CD4-positive, alpha-beta T cell treated with Interferon gamma for 1 hour (primary cell): ENCODE measurements at places on chromosomes 3 and 15.

- DNase-seq, result no peak
These were observed 18.7 kb downstream of the RASGRF1 start for GRCh38 chr15:79071901-79072300.

- DNase-seq, result no peak
These were observed 117.0 kb downstream of the P3H2 start for GRCh38 chr3:190003681-190004123.

DNA sequence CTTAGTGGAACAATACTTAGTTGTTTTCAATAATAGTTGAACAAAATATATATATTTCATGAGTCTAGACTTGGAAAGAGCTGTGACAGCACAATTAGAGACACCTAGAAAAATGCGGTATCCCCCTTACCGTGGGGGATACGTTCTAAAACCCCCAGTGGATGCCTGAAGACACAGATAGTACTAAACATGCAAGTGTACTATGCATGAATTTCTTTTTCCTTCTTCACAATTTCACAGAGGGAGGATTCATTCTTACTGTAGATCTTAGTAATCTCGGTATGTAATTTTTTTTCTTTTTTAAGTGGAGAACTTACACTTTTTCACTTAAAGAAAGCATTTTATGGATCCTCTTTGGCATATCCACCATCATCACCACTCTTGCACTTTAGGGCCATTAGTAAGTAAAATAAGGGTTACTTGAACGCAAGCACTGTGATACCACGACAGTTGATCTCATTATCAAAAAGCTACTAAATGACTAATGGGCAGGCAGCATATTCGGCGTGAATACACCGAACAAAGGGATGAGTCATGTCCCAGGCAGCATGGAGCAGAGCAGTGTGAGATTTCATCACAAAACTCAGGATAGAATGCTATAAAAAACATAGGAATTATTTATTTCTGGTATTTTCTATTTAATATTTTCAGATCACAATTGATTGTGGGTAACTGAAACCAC lies 72.3 kb upstream of the ZNF280D start:
- no peak for DNase-seq

DNA sequence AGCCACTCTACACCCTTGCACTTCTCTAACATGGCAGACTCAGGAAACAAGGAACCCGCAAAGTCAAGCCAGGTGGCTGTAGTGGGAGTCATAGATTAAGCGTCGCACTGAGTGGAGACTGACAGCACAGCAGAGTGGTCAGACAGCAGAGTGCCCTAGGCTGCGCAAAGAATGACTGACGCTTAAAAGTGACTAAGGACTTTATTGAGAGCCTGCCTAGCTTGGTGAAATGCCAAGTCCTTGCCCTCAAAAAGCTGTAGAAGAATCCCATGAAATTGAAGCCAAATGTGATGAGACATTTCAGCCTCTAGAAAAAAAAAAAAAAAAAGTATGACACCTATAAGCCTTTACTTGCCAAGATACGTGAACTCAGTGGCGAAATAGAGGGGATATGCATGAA lies 30.2 kb downstream of the NCEH1 start:
- DNase-seq, result no peak

- no peak for DNase-seq
These were observed 736 bp upstream of the MBNL1 start for GRCh38 chr3:152267831-152268554.

DNA sequence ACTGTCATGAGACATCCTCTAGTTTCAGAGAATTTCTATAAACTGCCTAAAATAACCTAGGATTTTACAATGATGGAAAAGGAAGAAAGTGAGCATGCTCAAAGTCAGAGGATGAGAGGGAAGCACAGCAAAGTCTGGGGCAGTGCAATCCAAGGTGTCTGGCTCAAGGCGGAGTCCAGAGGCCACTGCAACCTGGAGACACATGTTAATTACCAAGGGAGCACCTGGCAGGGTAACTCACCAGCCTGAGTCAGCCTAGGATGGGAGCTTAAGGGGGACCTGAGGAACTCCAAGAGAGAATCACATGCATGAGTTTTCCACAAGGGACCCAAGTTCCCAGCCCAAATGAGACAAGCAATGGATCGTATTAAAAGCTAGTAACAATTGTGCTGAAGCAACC lies 49.8 kb downstream of the PLD1 start:
- DNase-seq, result no peak

DNA sequence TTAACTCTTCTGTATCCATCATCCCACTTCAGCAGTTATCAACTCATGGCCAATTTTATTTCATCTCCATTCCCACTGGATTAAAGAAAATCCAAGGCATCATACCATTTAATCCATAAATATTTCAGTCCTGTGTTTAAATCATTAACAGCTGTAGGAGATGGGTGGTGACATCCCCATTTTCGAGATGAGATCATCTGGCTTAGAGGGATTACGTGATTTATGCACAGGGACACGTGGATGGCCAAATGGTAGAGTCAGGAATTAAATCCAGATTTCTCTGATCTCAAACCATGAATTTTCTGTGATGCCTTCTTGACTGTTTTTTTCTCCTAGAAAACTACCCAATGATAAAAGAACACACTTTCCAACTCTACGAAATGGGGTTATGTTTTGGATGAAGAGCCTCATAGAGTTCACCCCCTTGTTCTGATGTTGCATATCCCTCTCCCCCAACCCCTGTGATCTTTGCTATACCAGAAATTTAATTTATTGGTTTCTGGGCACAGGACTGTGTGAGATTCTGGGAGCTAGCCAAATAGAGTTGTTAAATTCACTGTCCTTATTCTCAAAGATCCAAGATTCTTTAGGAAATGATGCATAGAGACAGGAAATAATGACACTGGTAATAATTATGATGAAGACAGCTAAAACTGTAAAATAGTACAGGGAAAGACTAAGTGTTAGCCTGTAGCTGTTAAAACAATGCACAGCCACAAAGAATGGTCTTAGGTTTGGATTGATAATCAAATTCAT lies 7.4 kb downstream of the ZNF589 start:
- no peak for DNase-seq

DNA sequence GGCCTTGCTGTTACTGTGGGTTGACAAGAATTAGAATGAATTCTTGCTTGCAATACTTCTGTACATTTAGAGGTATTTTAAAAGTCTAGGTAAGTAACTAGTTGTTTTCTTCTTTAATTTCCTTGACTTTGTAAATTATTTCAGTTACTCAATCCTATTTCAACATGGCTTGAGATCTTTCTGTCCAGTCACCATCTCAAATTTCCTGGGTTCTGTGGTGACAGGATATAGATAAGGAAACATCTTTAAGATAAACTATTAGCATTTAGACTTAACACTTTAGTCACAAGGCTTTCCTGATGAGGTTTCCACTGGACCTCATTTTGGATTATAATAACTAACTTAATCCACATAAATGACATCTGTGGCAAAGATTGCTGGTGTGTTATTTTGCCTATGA lies 195.9 kb upstream of the DPH6 start:
- no peak for DNase-seq

GRCh38 chr15:43513550-43513949 lies 3.9 kb upstream of the MAP1A start:
- DNase-seq, result no peak

DNA sequence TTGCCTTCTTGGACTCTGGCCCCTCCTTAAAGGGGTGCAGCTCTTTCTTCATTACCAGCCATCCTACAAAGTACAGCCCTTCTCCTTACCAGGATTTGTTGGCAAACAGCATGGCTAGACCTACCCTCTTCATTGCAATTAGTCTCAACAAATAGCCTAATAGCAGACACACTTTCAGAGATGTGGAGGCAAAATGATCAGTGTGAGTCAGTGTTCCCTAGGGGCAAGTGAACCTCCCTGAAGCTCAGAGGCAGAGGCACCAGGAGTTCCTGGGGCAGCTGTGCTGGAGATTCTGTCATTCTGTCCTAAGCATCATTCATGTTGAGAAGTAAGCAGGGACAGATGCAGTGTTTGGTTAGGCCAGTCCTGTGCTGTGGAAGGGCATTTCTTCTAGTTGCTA lies 14.6 kb upstream of the MECOM start:
- no peak for DNase-seq

DNA sequence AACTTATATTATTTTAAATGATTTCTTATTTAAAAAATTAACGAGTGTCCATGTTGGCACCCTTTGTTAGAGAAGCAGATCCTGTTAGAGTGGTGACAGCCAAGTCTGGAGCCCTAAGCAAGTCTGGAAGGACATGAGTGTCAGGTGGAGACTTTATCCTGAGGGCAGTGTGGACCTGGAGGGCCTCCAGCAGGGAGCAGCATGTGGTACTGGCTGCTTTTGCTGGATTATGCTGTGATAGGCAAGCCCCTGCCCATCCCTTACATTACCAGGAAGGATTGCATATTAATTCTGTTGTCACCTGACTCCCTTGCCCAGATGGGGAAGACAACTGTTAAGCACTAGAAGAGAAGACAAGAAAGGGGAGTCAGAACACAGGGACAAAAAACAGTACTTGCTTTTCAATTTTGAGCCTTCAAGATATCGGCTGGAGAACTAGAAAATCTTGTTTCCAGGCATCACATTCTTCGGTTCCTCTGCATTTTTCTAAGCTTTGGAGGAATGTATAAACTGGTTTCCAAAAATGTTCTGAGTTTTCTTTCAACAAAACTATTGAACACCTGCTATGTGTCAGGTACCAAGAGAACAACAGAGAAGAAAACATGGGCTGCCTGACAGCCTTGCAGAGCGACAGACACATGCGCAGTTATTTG lies 22.7 kb downstream of the ZNF860 start:
- no peak for DNase-seq

- DNase-seq, result no peak
These were observed 43.9 kb downstream of the CCDC12 start for GRCh38 chr3:46932455-46933225.

GRCh38 chr3:186102687-186103086 lies 6.2 kb downstream of the ETV5 start:
- no peak for DNase-seq

GRCh38 chr15:59063042-59063441 lies 41.9 kb upstream of the CCNB2 start:
- DNase-seq, result no peak

DNA sequence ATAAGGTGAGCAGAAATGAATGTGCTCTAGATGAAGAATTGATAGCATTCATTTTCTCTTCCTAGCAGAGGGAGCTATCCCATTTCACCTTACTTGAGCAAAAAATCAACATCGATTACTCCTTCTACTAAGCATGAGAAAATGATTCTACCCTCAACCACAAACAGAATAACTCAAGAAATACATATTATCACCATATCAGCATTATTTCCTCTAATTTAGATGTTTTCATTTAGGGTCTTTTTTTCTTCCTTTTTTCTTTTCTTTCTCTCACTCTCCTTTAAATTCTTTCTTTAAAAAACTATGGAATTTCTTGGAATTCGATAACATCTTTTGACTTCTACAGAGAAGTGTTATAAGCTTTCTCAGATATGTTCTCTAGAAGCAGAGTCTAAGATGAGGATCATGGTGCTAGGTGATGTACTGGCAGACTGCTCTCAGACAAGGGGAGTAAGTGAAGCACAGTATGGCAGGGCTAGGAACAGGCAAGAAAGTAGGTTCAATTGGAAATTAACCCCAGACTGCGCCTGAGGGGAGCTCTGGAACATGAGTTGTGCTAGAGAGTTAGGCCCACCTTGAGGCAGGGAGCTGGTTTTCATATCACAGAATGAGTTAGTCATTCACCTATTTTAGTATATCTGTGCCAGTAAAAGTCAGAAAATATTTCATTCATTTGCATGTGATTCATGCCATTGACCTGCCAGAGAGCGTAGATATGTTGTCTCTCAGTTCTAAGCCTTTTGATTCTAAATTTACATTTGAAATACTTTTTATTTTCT lies 279.2 kb upstream of the KCNH8 start:
- DNase-seq, result no peak

- no peak for DNase-seq
These were observed 7.7 kb downstream of the ITIH1 start for GRCh38 chr3:52784931-52785590.

GRCh38 chr3:194476784-194477183 lies 10.0 kb downstream of the ATP13A3 start:
- DNase-seq, result no peak

DNA sequence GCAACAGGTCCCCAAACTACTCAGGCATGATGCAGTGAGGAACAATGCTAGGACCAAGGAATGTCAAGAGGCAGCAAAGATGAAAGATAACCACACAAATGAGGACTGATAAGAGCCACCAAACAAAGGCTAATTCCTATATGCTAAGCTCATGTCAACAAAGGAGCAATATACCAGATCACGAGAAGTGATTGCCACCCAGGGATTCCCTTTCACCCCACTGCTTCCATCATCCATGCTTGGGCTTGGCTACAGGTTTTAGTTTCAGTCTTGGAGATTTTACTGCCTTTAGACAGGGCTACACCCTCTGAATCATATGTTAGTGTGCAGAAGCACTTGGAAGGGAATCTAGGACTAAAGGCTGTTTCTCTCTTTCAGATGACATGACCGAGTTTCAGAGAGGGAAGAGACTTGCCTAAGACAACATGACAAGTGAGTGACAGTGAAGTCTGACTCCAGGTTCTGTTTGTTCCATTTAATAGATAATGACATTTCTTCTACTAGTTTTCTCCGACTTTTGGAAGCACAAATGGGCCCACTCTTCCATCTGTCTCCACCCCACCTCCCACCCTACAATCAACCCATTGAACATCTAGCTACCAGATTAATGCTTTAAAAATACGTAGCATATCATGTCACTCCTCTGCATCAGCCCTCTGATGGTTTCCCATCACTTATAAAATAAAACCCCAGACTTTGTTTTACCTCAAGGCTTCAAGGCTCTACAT lies 173.5 kb upstream of the LRRN1 start:
- no peak for DNase-seq

DNA sequence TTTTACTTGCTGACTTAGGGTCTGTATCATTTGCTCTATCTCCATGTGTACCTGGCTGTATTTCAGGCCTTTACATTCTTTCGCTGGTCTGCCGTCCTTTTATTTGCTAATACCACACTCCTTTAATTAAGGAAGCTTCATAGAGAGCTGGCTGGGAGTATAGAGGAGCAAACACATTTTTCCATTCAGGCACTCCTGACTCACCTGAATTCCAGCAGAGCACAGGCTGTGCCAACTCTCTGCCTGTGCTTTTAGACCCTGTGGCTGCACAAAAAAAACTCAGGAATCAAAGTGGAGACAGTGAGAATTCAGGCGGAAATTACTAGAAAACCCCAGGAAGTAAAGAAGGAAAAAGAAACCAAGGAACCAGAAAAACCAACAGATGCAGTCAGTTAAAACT lies 29.0 kb upstream of the ATP10A start:
- DNase-seq, result no peak

- no peak for DNase-seq
These were observed 47.4 kb upstream of the PCSK6 start for GRCh38 chr15:101536875-101537405.

DNA sequence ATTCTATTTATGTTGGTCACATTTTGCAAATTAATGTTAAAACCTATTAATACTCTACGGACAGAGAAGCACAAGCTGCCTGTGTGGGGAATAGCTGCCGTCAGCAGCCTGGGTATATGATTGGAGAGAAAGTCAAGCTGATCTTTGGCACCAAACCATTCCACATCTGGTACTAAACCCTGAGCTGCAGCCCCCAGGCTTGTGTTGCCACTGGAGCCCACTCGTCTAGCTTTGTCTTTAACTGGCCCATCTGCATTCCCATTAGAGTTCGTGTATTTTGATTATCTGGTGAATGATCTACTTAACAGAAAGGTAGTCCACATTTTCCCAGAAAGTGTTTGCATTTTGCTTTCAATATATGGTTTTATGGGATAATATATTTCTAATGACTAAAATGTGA lies 5.4 kb downstream of the NDUFB4 start:
- no peak for DNase-seq

- DNase-seq, result no peak
These were observed 97.6 kb upstream of the VGLL3 start for GRCh38 chr3:87088430-87088992.

- DNase-seq, result no peak
These were observed 18.3 kb downstream of the DUOX2 start for GRCh38 chr15:45095661-45096060.
